ENCODE measurements at places on chromosomes 7 and 10. TPM values are rescaled to one million over a fixed set of nuclear protein-coding genes. Genes with fewer than 3 reads are reported as not detected.

DNA sequence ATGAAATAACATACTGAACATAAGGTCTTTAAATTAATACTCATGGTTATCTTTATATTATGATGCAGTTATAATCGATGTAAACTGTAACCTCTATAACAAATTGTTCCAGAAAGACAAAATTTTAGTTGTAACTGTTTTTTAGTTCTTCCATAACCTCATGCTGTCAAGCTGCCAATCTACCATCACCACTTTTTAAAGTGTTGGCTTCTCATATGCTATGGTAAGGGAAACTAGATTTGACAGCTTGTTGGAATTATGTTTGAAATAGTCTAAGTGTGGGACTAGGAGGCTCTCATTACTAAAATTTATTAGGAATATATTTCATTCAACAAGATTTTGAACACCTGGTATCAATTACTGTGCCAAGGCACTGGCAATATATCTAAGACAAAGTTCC lies 105.4 kb downstream of the NRBF2 start:
- DNase-seq = no peak

DNA sequence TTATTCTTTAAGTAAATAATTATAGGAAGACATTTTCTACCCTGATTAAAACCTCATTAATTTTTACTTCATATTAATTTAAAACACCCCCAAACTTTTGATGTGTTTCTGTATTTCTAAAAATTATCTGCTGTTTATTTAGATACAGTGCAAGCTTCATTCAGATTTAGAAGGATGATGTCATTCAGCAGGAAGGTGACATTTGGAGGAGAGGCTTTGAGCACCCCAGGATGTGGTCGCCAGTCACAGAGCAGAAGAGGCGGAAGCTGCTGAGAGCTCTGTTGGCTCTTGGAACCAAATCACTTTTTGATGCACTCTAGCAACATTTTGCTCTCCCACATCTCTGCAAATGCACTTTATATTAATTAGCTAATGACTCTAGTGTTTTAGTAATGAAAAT lies 233.9 kb upstream of the CACNA2D1 start:
- peak; percentile 85 for DNase-seq

GRCh38 chr7:24701261-24702235 lies 55.7 kb downstream of the GSDME start:
- DNase-seq = no peak

DNA sequence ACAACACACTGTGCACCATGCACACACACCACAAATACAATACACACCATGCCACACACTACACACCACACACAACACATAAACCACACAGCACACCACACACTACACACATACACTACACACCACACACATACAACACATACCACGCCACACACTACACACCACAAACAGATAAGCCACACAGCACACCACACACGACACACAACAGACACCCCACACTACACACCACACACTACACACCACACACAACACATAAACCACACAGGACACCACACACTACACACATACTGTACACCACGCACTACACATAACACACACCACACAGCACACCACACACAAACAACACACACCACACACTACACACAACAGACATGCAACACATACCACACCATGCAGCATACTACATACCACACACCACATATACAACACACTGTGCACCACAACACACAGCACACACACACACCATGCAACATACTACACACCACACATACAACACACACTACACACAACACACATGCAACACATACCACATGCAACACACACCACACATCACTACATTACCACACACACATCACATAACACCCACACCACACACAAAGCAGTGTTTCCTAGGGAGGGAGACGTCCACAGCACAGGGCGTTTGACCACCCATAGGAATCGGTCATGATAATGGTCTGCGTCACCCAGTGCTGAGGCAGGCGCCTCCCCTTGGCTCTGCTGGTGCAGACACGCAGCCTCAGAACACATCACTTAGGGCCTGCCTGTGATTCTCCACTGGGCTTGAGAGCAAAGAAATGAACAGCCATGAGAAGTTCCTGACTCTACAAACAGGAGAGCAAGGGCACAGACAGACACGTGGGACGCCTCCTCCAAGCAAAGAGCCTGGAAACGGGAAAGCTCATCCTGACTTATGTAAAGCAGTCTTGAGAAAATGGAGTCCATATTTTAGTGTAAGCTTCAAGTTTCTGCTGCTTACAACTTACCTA lies 458.3 kb downstream of the PTPRN2 start:
- no peak for DNase-seq

GRCh38 chr7:150435390-150436073 lies 14.9 kb upstream of the GIMAP8 start:
- DNase-seq = no peak

- no peak for DNase-seq
Measured at GRCh38 chr7:6442114-6442513, 5.6 kb downstream of the DAGLB start.

GRCh38 chr7:26038201-26038990 lies 113.6 kb upstream of the NFE2L3 start:
- DNase-seq = no peak

DNA sequence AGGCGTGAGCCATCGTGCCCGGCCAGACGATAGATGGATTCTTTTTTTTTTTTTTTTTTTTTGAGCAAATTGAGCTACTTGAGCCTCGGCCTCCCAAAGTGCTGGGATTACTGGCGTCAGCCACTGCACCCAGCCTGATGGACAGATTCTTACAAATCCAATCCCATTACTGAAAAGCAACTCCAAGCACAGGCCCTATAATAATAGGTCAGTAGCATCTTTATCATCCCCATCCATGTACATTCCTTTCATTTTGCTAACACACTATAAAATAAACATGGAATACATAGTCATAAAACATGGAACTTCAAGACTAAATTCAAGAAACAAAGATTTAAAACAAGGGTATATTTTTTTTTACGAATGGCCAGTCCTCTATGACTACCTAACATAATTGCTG lies 16.0 kb upstream of the RSBN1L start:
- DNase-seq = no peak

DNA sequence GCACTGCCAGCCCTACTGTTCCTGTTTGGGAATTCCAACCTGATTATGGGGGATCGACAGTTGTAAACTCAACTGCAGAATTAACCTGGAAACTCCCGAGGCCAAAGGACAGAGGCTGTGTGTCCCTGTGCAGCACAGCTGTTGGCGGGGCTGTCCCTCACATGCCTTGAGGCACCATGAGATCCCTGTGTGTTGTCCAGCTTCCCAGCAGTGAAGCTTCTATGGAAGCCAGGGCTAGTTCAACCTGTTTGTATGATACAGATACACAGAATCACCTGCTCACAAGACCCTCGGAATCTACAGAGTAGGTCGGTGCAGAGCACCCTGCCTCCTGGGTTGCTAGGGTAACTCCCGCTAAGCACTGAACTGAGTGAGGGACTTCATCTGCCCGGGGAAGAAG lies 61.0 kb upstream of the EFCAB10 start:
- no peak for DNase-seq

GRCh38 chr10:122164815-122165483 lies 106.1 kb upstream of the BTBD16 start:
- no peak for DNase-seq

DNA sequence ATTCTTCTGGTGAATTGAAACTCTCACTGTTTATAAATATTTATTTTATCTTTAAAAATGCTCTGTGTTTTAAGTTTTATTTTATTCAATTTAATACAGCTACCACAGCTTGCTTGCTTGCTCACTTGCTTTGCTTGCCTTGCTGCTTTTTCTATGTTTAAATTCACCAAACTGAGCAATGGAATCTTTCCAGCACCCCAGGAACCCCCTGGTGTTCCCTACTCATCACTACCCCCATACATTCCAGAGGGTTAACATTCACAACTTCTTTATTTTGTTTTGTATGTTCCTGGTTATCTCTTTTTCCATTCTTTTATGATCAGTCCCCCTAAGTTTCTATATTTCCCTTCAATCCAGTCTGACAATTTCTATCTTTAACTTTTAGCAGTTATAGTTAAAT lies 166.5 kb upstream of the COL1A2 start:
- no peak for DNase-seq

DNA sequence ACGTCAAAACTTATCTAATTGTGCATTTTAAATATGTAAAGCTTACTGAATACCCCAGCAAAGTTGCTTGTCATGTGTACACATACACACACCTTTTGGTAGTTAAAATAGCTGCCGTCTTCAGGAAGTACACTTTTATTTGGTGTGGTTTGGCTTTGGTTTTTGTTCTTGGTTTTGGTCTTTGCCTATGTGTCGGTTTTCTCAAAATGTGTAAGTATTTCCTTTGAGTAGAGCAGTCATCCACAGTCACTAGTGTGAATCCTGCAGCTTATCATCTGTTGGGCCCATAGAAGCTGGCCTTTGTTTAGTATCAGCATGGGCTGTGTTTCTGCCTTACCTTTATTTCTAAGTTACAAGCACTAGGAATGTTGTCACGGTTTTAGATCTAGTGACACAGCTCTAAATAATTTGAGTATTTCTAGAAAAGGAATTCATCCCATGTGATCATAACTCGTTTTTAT lies 35.3 kb downstream of the NET1 start:
- DNase-seq = peak; percentile 86

DNA sequence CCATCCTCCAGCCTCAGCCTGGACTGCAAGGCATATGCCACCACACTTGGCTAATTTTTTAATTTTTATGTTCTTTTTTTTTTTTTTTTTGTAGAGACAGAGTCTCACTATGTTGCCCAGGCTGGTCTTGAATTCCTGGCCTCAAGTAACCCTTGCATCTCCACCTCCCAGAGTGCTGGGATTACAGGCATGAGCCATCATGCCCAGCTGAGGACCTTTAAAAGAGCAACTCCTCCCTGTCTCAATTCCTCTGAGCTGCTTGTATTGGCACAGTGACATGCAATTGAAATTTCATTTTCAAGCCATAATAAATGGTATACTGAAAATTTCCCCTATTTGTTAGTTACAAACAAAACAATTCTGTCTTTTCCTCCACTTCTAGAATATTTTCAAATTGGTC lies 19.5 kb downstream of the DNAJB9 start:
- no peak for DNase-seq

- DNase-seq = no peak
Measured at GRCh38 chr7:81470724-81471379, 299.0 kb downstream of the HGF start.

- DNase-seq = no peak
Measured at GRCh38 chr10:12513775-12514673, 164.7 kb downstream of the CAMK1D start.

- DNase-seq = no peak
Measured at GRCh38 chr7:111953611-111954010, 252.6 kb downstream of the DOCK4 start.

DNA sequence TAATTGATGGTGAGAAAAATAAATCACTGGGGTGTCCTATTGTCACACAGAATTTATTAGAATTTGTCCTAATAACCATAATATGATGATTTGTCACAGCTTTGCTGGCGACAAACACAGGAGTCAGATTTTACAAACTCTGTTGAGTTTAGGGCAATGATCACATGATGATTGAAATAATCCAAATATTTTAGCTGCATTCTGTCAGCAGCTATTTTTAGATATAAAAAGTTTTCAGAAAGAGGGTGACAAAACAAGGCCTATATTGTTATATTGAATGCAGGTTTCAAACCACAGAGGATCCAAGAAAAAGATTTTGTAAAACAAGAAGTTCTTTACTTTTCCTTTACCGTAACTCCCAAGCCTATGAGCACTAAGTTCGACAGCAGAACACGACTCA lies 178.8 kb downstream of the ADAM12 start:
- no peak for DNase-seq

GRCh38 chr7:141945356-141945755 lies 1.4 kb downstream of the CLEC5A start:
- DNase-seq = no peak

- no peak for DNase-seq
Measured at GRCh38 chr7:34454381-34454780, 203.6 kb upstream of the NPSR1 start.

- no peak for DNase-seq
Measured at GRCh38 chr7:120995654-120996053, 7.1 kb downstream of the CPED1 start.

GRCh38 chr10:107019154-107019553 lies 145.4 kb downstream of the SORCS1 start:
- no peak for DNase-seq

DNA sequence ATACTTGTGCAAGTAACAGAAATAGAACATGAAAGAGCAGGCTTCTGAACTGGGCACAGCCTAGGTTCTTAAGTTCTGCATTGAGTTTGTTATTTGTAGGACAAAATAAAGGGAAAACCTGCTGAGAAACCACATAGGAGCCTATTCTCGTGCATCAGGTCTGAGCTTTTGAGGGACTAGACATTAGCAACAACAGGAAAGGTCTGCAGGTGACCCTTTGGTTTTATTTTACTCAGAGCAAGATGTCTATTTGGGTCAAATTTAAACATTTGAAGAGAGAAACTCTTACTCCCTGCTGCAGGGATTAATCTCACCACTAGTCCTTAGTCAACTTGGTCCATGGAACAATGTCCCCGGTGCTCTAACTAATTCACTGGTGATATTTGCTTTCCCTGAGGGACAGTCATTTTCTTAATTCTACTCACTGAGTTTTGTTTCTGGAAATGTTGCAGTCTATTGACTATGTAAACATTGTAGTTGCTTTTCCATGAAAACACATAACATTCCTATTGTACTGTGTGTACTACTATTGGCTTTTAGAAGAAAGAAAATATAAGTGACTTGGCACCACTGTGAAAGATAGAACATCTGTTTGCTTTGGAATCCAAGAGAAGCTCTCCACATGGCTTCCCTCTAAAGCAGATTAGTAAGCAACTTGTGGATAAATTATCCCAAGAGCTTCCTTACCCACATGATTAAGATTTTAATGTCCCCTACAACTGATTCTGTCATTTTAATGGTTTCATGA lies 108.2 kb downstream of the CHRM2 start:
- no peak for DNase-seq

DNA sequence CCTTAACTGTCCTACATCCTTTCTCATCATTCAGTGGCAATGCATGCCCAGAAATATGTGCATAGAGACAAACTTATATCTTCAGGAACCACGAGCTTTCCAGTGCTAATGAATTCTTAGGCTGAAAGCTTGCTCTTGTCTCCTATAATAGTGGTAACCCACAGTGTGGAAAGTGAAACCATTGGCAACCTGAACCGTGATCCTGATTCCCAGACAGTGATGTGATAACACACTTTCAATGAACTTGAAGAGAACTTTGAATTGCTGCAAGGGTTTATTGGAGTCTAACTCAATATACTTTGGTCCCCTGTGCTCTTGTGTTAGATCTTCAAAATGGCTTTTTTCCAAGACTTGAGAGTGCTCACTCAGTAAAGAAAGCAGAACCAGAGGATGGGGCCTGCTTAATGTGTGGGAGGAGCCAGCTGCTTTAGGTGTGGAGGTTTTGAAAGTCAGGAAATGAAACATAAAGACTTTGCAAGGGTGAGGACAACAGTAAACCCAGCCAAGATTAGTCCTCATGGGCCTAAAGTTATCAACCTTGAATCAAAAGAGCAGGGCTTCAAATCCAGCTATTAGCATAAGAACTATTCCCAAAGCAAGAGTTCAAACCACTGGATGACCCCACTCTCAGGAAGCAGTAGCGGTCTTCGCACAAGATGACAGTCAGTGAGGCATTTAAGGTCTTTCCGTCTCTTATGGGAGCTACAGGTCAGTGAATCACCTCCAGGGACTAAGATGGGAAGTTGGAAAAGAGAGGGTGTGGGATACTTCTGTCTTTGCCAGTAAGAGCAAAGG lies 332.4 kb upstream of the NRP1 start:
- DNase-seq = no peak

GRCh38 chr7:111272092-111272491 lies 181.2 kb downstream of the LRRN3 start:
- DNase-seq = no peak

The OR2A42 gene
- not detected for total RNA-seq

The SLC12A9 gene
- 41.2 TPM for total RNA-seq

The GPRIN2 gene
- total RNA-seq = not detected

The GDI2 gene
- 307 TPM for total RNA-seq

The ZNF107 gene
- total RNA-seq = 13.0 TPM

The SNX10 gene
- 42.1 TPM for total RNA-seq

The SUN3 gene
- not detected for total RNA-seq

Data from activated CD4-positive, alpha-beta T cell treated with anti-CD3 and anti-CD28 coated beads, Interleukin-2, amount 10 ng/mL, durations not matched to agents 24 days and 14 days (primary cell).